ENCODE measurements at places on chromosomes 13 and 19.

- DNase-seq, result no peak
Measured at GRCh38 chr19:45862271-45862563, 730 bp downstream of the SYMPK start.

DNA sequence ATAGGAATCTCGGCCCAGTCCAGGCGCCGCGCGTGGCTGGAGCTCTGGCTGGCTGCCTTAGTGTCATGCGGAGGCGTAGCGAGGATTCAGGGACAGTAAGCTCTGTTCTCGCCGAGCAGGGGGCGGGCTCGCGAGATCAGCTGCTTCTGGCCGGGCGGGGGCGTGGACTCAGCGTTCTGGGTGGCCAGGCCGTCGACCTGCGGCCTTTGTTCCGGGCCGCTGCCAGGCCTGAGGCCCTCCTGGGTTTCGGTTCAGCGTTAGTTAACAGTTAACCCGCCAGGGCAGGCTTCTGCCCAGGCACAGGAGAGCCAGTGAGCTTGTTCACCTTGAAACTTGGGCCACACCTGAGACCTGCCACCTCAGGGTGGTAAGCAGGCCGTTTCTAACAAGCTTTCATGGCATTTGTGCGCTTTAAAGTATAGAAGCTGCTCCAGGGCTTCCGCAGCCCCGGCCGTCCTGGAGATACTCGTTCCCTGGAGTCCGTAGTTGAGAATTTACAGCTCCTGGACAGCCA, 332.2 kb upstream of the SGCG start:
- DNase-seq, result no peak

DNA sequence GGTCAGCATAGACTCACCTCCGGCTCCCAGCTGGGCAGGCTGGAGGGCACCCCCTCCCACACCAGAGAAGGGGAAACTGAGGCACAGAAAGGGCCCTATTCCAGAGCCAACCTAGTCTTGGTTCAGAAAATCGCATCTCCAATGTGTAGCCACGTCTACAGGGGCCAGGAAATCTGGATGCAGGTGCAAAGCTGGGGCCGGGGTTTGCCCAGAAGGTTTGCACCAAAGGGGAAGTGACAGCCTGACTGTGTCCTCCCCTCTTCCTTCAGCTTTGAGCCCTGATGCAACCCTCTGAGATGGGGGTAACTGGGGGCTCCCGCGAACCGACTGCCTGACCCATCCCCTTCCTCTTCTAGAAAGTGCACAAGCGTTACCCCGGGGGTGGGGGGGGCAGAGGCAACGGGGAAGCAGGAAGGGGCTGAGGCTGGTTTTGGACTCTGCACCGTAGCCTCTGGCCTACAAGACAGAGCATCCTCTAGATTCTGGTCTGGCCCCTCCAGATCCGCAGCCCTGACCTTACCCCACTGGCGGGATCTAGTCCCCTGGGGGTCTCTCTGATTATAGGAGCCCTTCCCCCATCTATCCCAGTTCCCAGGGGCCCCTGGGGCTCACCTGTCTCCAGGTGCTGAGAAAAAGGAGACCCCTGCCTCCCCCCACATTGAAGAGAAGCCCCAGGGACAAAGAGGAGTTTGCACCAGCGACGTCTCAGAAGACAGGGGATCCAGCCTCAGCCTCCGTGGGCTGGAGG, 1.1 kb upstream of the ONECUT3 start:
- DNase-seq, result no peak

- DNase-seq, result no peak
Measured at GRCh38 chr19:8000298-8001038, 5.0 kb downstream of the ELAVL1 start.

- DNase-seq, result no peak
Measured at GRCh38 chr13:105732806-105733529, 802.5 kb downstream of the EFNB2 start.

DNA sequence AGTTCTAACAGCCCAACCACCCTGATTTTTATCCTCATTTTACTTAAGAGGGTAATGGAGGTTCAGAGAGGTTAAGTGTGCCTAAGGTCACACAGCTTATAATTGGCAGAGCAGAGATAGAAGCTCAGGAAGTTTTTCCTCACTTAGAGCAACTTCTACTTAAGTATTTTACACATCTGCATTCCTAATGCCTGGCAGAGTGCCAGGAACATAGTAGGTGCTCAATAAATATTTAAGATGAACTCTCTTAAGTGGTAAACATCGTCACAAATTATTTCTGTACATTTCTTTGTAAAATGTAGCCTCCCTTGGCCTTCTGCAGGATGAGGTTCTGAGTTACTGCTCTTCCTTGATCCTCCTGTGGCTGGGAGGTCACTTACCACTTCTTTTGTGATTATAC, 14.7 kb downstream of the FARP1 start:
- DNase-seq, result no peak

DNA sequence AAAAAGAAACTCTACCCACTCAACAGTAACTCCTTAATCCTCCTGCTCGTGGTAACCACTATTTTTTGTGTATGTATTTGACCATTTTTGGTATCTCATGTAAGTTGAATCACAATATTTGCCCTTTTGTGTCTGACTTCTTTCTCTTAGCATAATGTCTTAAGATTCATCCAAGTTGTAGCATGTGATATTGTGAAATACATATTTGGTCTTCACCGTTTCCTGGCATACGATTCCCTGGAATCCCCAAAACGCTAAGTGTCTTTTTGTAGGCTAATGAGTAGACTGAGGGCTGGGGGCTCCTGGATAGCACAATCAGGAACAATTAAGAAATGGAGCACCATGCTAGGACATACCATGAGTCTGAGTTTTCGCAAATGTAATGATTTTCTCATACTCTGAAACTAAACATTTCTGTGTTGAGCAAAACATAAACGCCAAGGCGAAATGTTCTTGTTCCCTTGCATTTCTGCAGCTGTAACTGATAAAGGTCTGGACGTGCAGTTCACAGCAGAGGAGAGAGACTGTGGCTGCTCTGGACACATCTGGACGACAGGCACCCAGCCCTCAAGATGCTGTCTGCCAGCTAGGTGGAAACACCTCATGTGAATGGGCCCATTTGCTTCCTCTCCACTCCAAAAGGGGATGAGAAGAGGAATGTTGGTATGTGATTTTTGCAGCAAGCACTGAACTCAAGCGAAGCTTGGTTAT, 38.4 kb downstream of the BRD4 start:
- DNase-seq, result no peak

GRCh38 chr19:15432629-15433518, 14.1 kb upstream of the AKAP8L start:
- DNase-seq, result peak; percentile 88

- no peak for DNase-seq
Measured at GRCh38 chr19:4089400-4089908, 22.8 kb upstream of the ZBTB7A start.

DNA sequence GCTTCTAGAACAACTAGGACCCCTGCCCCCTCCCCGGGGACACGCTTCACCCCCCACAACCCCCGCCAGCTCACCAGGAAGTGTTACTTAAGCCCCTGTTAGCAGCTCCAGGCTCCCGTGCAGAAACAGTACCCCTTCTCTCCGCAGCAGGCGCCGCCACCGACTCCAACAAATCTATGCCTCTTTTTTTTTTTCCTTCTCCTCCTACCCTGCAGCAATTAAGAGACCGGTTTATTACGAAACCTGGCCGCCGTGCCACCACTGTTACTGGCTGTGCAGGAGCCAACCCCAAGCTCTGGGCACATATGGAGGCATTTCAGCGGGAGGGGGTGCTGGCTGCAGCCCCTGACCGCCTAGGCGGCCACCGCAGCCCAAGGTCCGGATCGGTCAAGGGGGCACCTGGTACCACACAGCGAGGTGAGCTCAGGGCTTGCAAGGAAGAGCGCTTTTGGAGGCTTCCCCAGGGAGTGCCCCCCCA, 2.4 kb downstream of the GADD45B start:
- DNase-seq, result no peak

DNA sequence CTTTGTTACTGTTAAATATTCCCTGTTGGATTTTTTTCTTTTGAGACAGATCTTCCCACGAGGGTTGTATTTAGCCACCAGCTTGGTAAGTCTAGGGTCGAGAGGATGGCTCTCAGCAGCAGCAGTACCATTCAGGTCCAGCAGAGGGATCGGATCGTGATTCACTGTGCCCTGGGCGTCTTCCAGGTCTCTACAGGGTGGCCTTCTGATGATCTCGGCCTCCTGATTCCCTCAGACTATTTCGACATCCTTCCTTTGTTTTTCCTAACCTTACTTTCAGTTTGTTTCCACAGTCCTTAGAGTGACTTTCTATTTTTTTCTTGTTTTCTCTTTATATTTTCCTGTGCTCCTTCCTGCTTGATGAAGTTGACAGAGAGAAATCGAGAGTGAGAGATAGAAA, 1436.9 kb downstream of the UQCRFS1 start:
- no peak for DNase-seq

DNA sequence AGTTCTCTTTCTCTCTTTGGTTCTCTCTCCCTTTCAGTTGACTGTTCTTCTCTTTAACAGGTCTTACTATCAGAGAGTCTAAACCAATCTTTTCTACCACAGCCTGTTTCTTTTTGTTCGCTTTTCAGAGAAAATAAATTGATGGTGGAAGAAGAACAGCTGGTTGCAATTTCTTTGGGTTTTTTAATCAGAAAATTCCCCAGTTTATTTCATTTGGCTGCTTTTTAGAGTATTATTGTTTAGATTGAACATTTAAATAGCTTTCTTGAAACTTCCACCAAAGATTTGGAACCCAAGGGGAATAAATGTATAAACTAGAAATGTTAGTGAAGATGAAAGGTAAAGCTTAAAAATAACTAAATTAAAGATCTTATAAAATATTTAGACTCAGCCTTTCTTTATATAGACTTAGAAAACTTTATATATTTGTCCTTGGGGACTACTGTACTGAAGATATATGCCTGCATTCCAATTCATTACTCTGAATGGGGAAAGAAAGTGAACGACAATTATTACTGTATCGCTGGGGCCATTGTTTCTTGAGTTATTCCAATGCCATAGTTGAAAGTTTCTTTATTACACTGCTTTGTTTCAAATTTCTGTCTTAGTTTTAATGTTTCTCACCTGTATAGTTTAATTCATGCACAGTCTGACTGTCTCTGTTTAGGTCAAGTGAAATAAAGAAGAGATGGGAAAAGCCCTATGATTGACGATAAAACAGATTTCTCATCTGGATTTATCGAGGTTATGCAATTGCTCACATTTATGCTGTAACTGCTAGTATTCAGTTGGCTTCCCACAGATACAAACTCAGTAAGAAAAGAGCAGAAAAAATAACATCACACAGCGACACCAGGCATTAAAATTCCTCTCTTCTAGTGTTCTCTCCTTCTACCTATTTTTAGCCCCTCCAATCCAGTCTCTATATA, 169.4 kb upstream of the CSNK1A1L start:
- no peak for DNase-seq

DNA sequence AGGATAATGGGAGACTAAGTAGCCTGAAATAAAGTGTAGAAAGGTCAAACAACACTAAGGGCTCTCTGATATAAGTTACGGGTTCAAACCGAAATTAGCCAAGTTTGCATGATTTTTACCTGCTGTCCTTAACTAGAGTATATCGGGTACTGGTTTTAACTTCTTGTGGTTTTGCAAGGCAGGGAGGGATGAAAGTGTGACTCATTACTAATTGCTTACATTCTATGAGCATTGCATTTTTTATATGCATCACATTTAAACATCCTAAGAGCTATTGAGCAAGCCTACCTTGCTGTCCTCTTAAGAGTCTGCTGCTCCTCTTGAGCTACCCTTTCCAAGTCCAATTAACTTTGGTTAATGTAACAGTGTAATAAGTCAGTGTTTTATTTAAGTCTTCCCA, 415.4 kb downstream of the SLITRK5 start:
- DNase-seq, result no peak

- DNase-seq, result no peak
Measured at GRCh38 chr19:29665826-29666577, 741 bp downstream of the PLEKHF1 start.

DNA sequence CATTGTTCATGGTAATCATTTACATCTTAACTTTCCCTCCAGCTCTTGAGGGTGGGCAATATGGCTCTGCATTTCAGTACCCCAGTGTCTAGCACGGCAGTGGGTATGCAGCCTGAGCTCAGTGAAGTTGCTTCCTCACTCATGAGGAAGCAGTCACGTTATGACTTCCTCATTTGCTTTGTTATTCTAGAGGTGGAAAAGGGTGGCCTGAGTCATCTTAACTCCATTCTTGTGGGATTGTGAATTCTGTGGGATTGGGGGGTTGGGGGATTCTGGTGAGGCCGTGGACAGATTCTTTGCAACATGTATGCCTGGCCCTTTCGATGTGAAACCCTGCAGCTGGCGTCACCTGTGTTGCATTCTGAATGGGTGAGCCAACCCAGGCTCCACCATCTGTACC, 406.7 kb upstream of the ZNF507 start:
- DNase-seq, result no peak

- no peak for DNase-seq
Measured at GRCh38 chr13:27088619-27089018, 83.0 kb downstream of the USP12 start.

GRCh38 chr13:111449041-111449440, 128.6 kb downstream of the TEX29 start:
- DNase-seq, result no peak

DNA sequence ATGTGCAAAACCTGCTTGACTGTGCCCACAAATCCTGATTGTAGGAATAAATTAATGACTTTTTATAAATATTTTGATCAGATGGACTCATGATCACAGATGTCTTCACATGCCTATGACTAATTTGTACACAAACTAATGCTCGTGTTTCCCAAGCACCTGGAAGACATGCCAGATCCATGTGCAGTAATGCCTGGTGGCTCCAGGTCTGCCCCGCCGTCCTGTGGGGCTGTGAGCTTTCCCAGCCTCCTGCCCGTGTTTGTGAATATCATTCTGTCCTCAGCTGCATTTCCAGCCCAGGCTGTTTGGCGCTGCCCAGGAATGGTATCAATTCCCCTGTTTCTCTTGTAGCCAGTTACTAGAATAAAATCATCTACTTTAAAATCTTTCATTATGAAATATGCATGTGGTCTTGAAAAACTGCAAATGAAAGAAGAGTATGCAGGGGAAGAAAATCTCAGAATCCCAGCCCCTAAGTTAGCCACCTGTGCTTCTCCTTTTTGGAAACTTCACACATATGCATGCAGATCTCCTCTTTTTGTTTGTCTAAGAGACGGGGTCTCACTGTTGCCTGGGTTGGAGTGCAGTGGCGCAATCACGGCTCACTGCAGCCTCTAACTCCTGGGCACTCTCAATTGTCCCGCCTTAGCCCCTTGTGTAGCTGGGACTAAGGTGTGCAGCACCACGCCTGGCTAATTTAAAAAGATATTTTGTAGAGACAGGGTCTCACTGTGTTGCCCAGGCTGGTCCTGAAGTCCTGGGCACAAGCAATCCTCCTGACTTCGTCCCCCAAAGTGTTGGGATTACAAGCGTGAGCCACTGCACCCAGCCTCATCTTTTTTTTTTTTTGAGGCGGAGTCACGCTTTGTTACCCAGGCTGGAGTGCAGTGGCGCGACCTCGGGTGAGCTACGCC, 6.2 kb downstream of the RPL28 start:
- no peak for DNase-seq

- DNase-seq, result no peak
Measured at GRCh38 chr13:31242916-31243315, 43.1 kb downstream of the B3GLCT start.

GRCh38 chr19:39943586-39943985, 9.2 kb upstream of the FCGBP start:
- DNase-seq, result no peak

- DNase-seq, result no peak
Measured at GRCh38 chr19:5154129-5154798, 185.4 kb downstream of the KDM4B start.
